NCI-H2081 treated with DMSO at 0.1 percent for 48 hours (cell line): ENCODE measurements at places on chromosomes 1 and 21.

GRCh38 chr1:12197483-12197880 is 30.7 kb downstream of the TNFRSF1B start:
- no peak for DNase-seq

DNA sequence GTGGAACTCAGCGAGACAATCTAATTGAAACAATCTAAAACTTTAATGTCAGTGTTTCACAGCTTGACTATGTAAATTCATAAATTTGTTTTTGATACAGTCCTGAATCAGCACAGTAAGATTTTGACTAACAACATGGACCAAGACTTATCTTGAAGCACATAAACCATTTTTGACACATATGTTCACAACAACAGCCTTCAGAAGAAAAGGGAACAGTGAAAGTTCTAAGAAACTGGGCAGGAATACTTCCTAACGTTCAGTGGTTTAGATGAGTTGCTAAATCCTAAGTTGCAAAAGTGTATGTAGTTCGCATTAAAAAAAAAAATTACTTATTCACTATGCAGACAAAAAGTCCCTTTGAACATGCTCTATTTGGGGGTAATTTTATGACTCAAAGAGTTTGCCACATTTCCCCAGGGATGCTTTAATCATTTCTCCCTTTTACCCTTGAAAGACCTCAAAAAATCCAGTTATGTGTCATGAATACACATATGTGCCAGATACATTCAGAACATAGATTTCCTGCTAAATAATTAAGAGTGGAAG is 120.2 kb downstream of the MRPL39 start:
- no peak for DNase-seq

- no peak for DNase-seq
Measured at GRCh38 chr1:65539266-65540131, 119.0 kb downstream of the LEPR start.

- DNase-seq, result no peak
Measured at GRCh38 chr1:15400627-15401026, 9.1 kb upstream of the EFHD2 start.

DNA sequence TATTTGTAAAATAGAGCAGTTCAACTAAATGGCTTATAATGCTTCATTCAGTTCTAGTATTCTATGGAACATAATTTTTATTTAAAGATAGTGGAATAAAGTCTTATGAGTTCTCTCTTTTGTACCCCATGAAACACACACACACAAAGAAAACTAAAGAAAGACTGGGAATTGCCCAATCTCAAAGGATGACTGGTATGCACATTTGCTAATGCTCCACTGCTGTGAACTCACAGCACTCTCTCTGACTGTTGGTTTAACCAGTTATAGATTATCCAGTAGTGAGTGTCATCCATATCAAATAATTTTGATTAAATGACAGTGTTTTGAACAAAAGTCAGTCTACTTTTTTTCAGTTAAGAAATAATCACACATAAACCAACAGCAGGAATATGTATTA is 1082.4 kb upstream of the B3GALT2 start:
- DNase-seq, result no peak

DNA sequence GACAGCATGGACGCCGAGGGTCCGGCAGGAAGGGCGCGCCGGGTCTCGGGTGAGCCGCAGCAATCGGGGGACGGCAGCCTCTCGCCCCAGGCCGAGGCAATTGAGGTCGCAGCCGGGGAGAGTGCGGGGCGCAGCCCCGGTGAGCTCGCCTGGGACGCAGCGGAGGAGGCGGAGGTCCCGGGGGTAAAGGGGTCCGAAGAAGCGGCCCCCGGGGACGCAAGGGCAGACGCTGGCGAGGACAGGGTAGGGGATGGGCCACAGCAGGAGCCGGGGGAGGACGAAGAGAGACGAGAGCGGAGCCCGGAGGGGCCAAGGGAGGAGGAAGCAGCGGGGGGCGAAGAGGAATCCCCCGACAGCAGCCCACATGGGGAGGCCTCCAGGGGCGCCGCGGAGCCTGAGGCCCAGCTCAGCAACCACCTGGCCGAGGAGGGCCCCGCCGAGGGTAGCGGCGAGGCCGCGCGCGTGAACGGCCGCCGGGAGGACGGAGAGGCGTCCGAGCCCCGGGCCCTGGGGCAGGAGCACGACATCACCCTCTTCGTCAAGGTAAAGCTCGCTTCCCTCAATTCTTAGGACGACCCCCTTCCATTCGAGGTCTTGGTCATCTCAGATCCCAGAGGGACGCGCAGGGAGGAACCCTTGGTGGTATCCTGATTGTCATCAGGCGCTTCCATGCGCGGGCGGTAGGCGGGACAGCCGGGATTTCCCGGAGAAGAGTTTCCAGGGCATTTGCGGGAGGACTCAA is 1.6 kb downstream of the CLIC6 start:
- no peak for DNase-seq

DNA sequence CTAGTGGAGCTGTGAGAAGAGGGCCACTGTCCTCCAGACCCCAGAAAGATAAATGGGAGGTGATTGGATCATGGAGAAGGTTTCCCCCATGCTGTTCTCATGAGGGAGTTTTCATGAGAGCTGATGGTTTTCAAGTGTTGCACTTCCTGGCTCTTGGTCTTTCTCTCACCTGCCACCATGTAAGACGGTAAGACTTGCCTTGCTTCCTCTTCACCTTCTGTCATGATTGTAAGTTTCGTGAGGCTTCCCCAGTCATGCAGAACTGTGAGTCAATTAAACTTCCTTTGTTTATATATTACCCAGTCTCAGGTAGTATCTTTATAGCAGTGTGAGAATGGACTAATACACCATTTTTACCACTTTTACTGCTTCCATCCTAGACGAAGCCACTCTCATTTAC is 27.6 kb downstream of the GPR88 start:
- DNase-seq, result no peak

DNA sequence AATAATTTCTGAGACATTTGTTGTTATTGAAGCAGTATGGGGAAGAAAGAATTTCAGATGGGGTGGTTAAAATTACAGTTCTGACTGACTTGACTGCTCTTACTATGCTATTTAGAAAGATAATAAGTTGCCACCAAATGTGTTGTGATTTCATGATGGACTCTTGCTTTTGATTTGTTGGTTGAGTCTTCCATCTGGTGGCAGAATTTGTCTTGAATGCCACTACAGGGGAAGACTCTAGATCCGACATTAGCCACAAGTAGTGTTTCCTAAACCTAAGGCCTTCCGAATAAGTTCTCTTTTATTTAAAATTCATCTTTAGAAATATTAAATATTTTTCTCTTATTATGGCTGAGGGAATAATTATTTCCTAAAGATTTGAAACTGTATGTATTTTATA is 190.9 kb upstream of the ADGRL4 start:
- no peak for DNase-seq

GRCh38 chr1:117017648-117018047 is 16.1 kb downstream of the CD101 start:
- no peak for DNase-seq

GRCh38 chr1:28071813-28072212 is 16.6 kb downstream of the EYA3 start:
- DNase-seq, result no peak

DNA sequence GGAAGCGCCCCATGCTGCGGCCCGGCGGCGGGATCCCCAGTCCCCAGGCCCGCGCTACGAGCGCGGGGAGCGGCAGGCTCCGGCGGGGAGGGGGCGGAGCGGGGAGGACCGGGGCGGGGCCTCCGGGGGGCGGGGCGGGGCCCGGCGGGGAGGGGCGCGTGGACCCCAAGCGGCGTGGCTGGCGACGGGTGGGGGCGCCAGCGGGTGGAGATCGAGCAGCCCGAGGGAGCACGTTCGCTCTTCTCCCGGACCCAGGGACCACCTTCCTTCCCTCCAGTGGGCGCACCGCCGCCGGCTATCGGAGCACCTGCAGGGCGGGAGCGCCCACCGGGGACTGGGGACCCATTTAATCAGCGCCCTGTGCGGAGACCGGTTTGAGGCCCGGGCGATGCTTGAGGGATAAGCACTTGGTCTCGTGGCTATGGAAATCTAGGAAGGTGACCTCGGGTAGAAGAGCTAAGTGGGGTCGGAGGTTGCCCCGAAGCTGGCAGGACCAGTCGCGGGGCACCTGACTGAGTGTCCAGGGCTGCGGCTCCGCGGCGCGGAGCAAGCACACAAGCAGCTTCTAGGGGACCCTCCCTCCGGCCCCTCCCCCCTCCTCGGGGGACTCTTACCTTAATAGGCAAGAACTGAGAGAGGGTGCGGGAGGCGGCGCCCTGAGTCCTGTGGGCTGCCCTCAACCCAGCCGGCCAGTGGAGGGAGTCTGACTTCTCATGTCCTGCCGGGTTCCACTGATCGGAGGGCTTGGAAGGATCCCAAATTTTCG is at the start of gene TSPAN2:
TSS of gene TSPAN2 (minus strand) at position 84 of the 766 bp plus-strand sequence. CDS start at position 13, 71 bp downstream.
- DNase-seq, result no peak
